Stimulated activated CD4-positive, alpha-beta T cell treated with anti-CD3 and anti-CD28 coated beads, Interleukin-4, amount 100 ng/mL, for 24 hours (primary cell): ENCODE measurements at places on chromosomes 1 and 21.

DNA sequence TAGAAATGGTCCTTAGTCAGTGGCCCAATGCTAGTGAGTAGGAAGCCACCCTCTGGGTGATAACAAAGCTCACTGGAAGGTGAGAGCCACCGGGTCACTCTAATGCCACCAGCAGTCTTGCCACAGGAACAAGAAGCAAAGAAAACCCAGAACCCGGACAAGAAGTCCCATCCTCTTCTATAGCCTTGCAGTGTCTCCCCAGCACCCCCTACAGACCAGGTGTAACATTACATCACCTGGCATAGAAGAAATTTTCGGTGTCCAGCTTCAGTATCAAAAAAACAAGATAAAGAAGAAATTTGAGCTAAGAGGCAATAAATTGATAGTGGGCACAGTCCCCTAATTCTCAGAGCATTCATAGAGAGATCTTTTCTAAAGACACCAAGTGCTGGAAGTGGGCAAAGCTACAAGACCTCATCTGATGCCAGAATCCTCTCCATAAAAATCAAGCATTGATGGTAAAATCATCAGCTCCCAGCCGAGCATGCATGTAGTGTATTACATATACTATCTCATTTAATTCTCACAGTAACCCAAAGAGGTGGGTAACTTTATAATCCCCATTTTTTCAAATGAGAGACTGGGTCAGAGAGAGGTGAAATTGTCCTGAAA lies 491.0 kb downstream of the MATN1 start:
- no peak for DNase-seq

- DNase-seq: no peak
Measured at GRCh38 chr1:185610954-185611353, 123.2 kb upstream of the HMCN1 start.

- no peak for DNase-seq
Measured at GRCh38 chr1:194658090-194658439, 1471.7 kb upstream of the B3GALT2 start.

GRCh38 chr1:16112596-16113555 lies 39.4 kb upstream of the FAM131C start:
- DNase-seq: no peak

DNA sequence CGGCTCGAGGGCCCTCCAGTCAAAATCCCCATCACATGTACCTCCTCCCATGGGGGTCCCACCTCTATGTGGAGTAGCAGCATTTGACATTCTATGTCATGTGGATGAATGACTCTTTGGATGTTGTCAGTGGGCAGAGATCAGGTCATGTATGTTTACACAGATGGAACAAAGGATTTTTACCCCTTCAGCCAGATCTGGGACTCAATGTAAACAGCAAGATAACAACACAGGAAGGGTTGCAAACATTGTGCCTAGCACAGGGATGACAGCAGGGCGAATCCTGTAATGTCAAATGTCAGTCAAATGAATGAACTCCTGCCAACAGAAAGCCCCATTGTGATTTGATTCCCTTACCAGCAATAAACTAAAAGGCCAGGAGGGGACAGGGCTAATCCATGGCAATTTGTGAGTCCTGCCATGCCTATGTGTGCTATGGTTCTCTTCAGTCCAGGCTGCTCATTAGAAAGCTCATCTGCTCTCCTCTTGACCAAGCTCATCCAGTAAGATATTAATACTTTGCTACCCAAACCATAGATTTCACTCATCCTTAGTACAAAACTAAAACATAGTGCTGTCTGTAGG lies 60.3 kb downstream of the PGBD5 start:
- DNase-seq: no peak

- DNase-seq: no peak
Measured at GRCh38 chr1:204684206-204684570, 1.4 kb downstream of the LRRN2 start.

- no peak for DNase-seq
Measured at GRCh38 chr1:196423612-196424011, 184.6 kb downstream of the KCNT2 start.

- DNase-seq: no peak
Measured at GRCh38 chr1:19405761-19406487, 79.4 kb downstream of the CAPZB start.

DNA sequence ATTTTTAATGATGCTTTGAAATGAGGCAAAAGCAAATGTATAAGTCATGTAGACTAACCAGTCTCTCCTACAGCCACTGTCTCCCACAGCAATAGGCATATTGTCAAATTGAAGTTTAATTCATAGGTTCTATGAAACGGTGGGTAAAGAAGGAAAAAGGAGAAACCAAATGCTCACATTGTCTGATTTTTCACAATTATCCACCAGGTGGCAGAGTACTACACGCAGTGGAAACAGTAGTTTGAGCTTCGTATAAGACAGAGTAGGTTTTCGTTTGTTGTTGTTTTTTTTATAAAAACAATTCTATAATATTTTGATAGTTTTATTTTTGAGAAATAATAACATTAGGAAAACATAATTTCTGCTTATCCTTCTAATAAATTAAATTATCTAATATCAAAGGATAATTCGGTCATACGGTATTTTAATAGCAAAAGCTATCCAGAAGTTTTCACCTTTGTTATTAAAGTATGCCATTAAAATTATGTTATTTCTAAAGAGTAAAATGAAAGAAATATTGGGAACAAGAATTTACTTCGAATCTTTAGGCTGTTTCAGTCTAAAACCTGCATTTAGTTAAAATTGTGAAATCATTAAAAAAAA lies 39.1 kb downstream of the TYW3 start:
- DNase-seq: peak; percentile 32

- no peak for DNase-seq
Measured at GRCh38 chr21:33022489-33022827, 3.3 kb upstream of the OLIG2 start.

- no peak for DNase-seq
Measured at GRCh38 chr1:164836614-164837018, 277.6 kb downstream of the PBX1 start.

GRCh38 chr1:115976921-115977498 lies 697 bp downstream of the SLC22A15 start:
- DNase-seq: no peak

DNA sequence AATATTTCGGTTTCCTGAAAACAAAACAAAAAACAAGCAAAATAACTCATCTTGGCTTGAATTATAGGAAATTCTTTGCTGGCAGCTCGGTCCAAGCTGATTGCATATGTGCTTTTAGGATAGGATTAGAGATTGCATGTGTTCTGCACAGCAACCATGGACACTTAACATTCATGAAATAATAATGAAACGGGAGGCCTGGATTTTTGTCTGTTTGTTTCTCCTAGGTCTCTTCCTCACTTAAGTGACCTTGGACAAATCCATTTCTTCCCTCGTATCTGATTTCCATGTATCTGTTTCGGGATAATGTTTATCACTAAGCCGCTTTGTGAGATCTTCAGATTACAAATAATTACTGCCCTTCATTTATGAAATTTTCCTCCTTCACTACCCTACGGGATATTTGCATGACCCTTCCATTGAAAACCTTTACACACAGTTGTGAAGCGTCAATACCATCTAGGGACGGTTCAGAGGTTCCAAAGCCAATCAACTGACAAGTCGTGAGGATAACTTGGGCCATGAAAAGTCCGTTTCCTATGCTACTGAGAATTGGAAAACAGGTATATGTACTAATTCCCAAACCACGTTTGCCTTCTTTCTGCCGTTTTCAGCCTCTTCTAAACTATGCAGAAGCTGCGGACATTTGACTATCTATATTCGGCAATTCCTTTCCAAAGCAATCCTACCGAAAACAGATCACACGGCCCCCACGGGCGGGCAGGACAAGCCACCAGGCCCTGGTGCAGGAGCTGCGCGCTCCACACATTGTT lies 1.3 kb upstream of the H3-3A start:
- DNase-seq: no peak

GRCh38 chr1:20240012-20240411 lies 50.7 kb upstream of the VWA5B1 start:
- no peak for DNase-seq

- no peak for DNase-seq
Measured at GRCh38 chr1:15260418-15261154, 13.6 kb downstream of the FHAD1 start.

GRCh38 chr1:177798614-177799013 lies 171.2 kb downstream of the SEC16B start:
- no peak for DNase-seq

DNA sequence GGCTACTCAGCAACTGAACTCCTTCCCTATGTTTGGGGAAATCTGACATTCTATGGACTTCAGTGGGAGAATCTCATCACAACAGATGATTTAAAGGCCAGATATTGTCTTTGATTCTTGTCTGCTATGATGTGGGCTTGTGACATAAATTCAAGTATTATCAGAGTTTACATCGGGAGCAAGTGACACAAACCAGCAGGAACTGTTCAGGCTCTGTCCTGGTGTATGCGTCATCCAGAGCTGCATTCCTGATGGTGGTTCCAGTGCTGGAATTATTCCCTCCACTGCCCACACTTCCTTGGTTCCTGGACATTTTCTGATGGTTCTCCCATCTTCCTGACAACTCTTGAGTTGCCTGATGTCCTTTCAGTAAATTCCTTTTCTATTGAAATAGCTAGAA lies 10.8 kb upstream of the LSM10 start:
- DNase-seq: no peak

GRCh38 chr1:35506960-35507912 lies 50.0 kb downstream of the KIAA0319L start:
- peak; percentile 8 for DNase-seq

- DNase-seq: no peak
Measured at GRCh38 chr1:64810001-64810400, 65.1 kb downstream of the RAVER2 start.
